DMS53 (cell line): ENCODE measurements at places on chromosomes 5 and 9.

DNA sequence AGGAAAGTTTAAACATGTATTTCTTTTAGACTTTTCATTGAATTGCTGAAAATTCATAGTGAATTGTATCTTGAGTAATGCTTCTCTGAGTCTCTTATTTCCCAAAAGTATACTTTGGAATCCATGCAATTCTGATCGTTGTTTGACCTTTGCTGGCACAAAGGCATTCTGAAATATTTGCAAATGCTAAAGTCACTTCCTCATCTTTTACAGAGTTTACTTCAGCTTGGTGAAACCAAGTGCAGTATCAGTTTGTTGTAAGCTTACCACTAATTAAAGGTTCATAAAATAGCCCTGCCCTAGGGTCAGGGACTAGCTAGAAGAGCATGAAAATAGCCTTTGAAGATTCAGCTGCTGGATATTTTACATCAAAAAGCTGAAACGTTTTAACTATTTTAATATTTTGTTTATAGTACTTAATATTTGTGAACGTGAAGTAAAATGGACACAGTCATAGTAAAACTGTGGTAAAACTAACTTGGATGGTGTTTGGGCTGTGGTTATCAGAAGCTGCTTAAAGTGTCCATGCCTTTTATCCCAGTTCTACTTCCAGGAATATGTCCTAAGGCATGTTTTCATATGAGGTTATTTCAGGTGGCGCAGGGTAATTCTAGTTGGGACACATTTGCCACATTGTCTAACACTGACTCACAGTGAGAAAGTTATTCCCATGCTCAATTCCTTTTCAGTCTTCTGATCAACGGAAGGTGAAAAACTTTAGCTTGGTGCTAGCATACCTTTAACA is 45.3 kb downstream of the SLC22A5 start:
- DNase-seq = no peak

DNA sequence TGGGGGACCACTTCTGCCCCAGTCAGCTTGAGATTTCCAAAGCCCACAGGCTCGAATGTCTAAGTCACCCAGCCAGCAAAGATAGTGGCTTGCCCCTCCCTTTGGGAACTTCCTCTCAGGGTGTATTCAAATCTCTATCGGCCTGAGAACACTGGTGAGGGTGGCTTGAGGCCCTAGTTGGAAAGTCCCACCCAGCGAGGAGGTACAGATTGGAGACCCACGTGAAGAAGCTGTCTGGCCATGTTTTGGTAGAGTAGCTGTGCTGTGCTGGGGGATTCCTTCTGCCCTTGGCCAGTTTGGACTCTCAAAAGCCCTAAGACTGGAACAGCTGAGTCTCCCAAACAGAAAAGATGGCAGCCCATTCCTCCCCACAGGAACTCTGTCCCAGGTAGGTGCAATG is 172.7 kb upstream of the RIOK2 start:
- no peak for DNase-seq

DNA sequence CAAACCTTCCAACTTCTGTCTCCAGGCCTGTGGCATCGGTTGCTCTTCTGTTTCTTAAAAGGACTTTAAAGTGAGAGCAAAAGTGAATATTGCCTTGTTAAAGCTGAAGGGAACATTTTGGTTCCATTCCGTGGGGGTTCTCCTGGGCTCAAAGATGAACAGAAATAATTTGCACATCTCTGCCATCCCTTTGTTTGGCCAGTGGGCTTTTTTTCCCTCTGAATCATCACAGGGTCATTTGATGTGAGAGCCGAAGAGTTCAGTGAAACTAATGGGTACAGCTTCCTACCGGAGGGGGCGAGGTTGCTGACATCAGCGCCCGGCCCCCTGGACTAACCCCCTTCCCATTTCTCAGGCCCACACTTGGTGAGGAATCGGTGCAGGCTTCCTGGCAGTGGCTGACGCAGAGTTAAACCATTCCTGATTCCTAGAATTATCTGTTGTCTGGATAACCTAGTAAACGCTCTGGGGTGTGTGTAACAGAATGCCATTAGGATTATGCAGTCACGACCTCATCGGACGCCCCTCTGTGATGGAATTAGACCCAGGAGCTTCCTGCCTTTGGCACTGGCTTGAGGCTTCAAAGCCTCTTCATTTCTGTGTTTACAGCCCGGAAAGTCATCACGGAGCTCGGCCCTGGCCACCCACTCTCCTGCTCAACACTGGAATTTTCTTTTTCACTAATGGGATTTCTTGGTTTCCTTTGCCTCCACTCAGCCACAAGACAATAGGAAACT is 61.6 kb upstream of the RPL26L1 start:
- no peak for DNase-seq

- peak; percentile 98 for DNase-seq
Measured at GRCh38 chr5:157390551-157391297, 69.3 kb upstream of the NIPAL4 start.

DNA sequence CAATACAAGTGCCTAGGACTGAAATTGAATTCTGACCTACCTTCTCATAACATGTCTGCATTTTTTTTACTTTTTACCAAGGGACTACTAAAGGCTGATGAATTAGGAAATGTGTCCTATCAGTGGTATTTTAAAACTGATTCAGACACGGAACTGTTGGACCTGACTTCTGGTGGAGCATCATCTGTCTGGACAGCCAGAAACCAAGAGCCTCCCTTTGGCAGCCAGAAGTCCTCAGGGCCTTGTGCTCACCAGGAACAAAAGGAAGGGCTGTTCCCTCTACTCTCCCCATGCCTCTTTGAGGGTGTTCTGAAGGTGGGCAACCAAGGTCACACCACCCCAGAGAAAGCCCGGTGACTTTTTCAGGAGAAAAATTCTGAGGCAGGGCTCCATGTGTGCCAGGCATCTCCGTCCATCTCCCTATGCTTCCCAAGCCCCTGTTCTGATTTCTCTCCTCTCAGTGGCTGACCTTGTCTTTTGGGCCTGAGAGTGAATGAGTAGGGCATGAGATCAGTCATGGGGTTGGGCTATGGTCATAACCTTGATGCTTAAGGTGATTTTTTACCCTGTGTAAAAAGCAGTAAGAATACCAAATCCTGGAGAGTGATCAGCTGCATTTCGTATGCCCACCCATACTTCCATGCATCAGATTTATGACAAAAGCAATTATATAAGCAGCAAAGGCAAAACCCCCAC is 143.7 kb downstream of the SCAMP1 start:
- DNase-seq = no peak

GRCh38 chr9:92968081-92968480 is 20.8 kb downstream of the FGD3 start:
- no peak for DNase-seq

GRCh38 chr9:2270565-2270964 is 255.4 kb downstream of the SMARCA2 start:
- DNase-seq = no peak

- peak; percentile 78 for DNase-seq
Measured at GRCh38 chr5:79020861-79021561, 35.9 kb upstream of the ARSB start.

- no peak for DNase-seq
Measured at GRCh38 chr5:175478008-175478383, 364 bp upstream of the SFXN1 start.

- peak; percentile 30 for DNase-seq
Measured at GRCh38 chr9:122261469-122261881, 3.2 kb downstream of the RBM18 start.

GRCh38 chr5:39158127-39158593 is 61.2 kb downstream of the FYB1 start:
- DNase-seq = no peak

DNA sequence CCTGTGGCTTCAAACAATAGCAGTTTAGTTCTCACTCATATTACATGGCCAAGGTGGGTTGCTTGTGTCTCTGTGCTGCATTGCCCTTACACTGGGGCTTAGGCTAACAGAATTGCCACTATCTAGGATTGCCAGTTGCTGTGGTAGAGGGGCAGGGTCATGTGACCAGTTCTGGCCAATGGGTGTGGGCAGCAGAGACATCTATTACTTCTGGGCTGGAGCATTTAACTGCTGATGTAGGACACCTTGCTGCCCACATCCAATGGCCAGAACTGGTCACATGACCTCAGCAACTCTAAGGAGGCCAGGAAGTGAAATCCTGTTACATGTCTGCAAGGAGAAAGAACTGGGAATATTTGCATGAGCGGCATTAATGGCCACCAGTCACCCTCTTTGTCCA is 199.3 kb downstream of the C9orf152 start:
- no peak for DNase-seq

- no peak for DNase-seq
Measured at GRCh38 chr5:78810098-78810920, 161.7 kb upstream of the LHFPL2 start.

GRCh38 chr5:164296603-164297080 is 791.2 kb downstream of the MAT2B start:
- DNase-seq = no peak

- peak; percentile 3 for DNase-seq
Measured at GRCh38 chr9:36922548-36922947, 111.5 kb downstream of the PAX5 start.

GRCh38 chr9:25677301-25678146 is 720 bp downstream of the TUSC1 start:
- peak; percentile 93 for DNase-seq

- peak; percentile 22 for DNase-seq
Measured at GRCh38 chr5:72101828-72102227, 5.4 kb upstream of the MAP1B start.

GRCh38 chr9:95075700-95076099 is 241.8 kb downstream of the FANCC start:
- DNase-seq = peak; percentile 32

DNA sequence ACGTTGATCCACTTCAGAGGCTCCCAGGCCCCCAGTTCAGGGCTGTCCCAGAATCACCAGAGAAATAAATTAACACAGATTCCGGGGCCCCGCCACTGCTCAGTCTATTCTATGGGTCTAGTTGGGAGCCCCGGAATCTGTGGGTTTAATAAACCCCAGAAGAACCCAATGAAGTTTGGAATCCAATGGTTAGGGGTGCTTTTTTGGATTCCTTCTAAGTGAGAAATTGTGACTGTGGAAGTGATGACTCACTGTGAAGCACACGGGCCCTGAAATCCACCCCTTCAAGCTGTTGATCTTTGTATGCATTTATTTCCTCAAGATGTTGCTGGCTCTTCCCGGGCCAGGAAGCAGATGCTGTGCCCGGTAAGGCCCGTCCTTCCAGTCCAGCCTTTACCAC is 57.3 kb upstream of the SLC28A3 start:
- DNase-seq = peak; percentile 25

DNA sequence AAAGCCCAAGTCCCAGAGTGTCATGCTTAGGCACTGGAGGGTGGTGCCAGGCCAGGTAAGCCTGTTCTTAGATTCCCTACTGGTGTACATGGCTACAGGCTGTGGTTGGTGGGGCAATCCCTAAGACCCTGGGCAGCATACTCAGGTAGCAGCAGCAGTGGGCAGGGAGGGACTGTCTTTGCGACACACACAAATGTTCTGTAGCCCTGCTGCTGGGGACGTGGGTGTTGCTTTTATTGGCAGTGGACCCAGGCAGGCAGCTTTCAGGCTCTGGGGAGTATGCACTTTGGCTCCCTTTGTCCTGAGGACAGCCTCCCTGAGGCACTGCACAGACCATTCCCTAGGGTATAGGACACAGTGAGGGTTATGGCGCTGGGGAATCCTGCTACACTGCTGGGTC is 137.1 kb upstream of the ADAMTS19 start:
- DNase-seq = no peak

- DNase-seq = no peak
Measured at GRCh38 chr5:21834863-21835262, 1018.3 kb downstream of the CDH12 start.

GRCh38 chr9:81787747-81788632 is 98.6 kb upstream of the TLE1 start:
- DNase-seq = no peak
